Stimulated activated CD8-positive, alpha-beta memory T cell treated with anti-CD3 and anti-CD28 coated beads, Interleukin-7, amount 100 ng/mL, for 24 hours (primary cell): ENCODE measurements at places on chromosomes 13 and 19.

DNA sequence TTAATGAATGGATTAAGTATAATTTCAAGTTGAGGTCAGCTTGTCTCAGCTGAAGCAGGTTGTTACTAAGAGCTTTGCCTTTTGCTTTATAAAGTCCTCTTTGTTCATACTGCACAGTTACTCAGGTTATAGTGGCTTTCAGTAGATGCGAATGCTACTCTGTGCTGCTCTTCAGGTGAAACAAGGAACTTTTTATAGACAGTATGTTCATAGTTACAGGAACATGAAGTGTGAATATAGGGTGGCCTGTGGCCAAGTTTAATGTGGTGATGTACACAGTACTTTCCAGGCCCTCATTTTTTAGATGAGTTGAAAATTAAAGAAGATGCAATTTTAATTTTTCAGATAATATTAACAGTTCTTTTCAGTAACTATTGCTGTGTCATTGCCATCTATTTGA lies 20.8 kb downstream of the SUGT1 start:
- DNase-seq: no peak

DNA sequence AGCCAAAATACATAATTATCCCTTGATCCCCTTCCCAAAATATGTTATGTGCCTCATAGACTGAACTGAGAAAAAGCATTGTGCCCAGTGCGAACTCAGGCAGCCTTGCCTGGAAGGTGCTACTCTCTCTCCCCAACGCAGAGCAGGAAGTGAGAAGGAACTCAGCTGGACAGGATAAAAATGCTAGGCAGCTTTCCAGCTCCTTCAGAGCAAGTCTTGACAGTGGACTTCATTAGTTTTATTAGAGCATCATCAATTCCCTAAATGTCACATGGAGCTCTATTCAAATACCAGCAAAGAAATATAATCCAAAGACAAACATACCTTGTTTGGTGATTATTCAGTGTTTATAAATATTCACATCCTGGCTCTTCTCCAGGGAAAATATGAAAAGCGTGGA lies 202.4 kb downstream of the RFC3 start:
- DNase-seq: no peak

- no peak for DNase-seq
Measured at GRCh38 chr19:51830274-51830673, 35.3 kb downstream of the FPR3 start.

- no peak for DNase-seq
Measured at GRCh38 chr13:47004540-47004939, 107.7 kb upstream of the HTR2A start.

DNA sequence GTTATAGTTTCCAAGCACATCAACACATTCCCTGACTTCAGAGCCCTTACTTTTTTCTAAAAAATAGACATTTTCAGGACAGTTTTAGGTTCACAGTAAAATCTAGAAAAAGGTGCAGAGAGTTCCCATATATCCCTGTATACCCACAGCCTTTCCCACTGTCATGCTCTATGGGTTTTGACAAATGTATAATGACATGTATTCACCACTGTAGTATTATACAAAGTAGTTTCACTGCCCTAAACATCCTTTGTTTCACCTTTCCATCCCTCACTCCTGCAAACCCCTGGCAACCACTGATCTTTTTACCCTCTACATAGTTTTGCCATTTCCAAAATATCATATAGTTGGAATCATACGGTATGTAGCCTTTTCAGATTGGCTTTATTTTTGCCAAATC lies 15.6 kb downstream of the NAA16 start:
- no peak for DNase-seq

- DNase-seq: no peak
Measured at GRCh38 chr13:113041293-113041690, 64.3 kb upstream of the F7 start.
